ENCODE measurements at places on chromosomes 7 and 10.

GRCh38 chr7:189719-190118, 2.7 kb upstream of the FAM20C start:
- no peak for DNase-seq

DNA sequence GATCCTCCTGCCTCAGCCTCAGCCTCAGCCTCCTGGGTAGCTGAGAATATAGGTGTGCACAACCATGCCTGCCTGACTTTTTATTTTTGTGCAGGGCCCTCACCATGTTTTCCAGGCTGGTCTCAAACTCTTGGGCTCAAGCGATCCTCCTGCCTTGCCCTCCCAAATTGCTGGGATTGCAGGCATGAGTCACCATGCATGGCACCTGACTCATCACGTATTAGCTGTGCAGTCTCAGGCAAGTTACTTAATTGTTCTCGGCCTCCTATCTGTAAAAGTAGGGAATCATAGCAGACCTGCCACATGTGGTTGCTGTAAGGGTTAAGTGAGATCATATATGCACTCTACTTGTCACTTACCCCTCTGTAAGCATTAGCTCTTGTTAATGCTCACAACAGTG, 117.2 kb downstream of the ANLN start:
- no peak for DNase-seq

- DNase-seq: no peak
Observed at GRCh38 chr7:40298421-40298820, 163.6 kb downstream of the SUGCT start.

DNA sequence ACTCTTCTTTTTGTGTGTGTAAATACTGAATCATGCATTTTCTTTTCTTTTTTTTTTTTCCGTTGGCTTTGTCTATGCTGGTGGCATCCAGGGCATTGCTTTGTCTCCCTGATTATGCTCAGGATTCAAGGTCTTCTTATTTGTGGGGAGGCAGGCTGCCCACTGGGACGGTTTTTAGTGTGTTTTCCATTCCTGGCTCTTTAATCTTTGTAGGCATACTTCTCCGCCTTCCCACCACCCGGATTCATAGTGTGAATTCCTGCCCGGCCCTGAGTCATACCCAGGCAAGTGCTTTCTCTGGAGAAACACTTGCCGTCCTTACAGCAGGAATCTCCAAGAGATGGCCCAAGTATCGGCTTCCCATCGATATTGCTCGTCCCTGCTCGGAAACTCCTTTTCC, 5.2 kb downstream of the ZNF655 start:
- peak; percentile 35 for DNase-seq

- DNase-seq: no peak
Observed at GRCh38 chr7:97107192-97107800, 10.2 kb upstream of the SDHAF3 start.

- no peak for DNase-seq
Observed at GRCh38 chr7:57769958-57770357, 320.0 kb downstream of the ZNF716 start.

GRCh38 chr7:142594078-142594477, 155.2 kb upstream of the PRSS1 start:
- no peak for DNase-seq

GRCh38 chr7:137402536-137403352, 59.2 kb upstream of the PTN start:
- DNase-seq: no peak

GRCh38 chr10:97788552-97789442, 17.0 kb upstream of the SFRP5 start:
- no peak for DNase-seq

- DNase-seq: no peak
Observed at GRCh38 chr10:8073691-8074416, 19.4 kb downstream of the GATA3 start.

GRCh38 chr10:84543948-84544347, 215.6 kb downstream of the CCSER2 start:
- no peak for DNase-seq

DNA sequence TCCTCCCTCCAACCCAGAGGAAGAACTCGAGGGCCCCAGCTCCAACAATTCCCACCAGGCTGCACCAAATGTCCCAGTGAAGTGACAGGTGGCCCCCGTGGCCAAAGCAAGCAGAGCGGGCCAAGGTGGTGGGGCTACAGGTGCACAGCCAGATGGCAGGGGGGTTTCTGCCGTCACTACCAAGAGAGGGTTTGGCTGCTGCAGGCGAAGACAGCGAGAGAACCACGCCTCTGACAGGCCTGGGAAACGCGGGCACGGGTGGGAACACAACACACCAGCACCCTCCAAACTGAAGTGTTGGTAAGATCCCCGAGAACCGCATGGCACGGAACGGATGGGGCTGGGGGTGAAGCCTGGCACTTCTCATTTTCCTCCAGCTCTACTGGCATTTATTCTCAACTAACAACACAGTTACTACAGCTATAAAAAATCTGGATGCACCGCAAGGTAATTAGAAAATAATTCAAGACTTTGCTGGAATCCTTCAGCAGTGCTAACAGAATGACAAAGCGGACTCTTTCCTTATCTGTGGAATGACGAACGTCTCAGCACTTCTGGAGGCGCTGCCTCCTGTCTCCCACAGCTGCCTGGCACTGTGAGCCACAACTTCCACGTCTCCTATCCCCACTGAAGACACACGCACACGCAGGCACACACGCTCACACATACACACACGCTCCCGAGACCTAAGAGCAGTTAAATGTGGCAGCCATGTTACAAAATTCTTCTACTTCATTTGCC, 167.9 kb downstream of the TCERG1L start:
- no peak for DNase-seq

DNA sequence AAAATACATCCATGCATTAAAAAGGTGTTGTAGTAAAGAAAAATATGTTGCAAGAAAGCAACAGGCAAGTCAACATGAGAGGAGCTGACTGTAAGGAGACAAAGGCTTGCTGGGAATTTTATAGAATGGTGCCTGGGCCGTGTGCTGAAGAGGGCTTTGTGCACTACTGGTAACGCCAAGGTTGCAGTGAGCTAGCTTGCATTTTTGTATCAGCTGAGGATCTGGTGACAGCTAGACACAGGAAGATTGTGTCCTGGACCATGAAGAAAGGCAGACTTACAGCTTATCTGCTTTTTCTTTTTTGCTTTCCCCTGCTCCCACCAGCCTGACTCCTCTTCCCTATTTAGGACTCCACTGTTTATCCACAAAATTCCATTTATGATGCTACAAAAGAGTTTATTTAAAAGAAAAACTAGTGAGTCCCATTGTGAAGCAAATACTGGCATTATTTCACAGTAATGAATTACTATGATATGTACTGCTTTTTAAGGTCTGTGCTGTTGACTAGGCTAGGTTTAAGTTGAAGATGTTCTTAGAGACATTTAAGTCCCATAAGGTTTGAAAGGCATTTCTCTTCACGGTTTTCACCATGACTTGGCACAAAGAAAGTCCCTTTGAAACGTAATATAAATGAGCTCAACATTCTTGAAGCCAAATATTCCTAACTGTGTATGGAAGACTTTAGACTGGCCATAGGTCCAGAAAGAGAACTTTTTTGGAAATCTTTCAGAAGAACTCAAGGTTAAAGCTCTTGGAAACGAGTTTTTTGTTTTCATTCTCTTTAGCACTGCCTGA, 88.6 kb downstream of the SEC23IP start:
- DNase-seq: no peak

- no peak for DNase-seq
Observed at GRCh38 chr10:92323079-92323478, 32.1 kb downstream of the MARCHF5 start.

DNA sequence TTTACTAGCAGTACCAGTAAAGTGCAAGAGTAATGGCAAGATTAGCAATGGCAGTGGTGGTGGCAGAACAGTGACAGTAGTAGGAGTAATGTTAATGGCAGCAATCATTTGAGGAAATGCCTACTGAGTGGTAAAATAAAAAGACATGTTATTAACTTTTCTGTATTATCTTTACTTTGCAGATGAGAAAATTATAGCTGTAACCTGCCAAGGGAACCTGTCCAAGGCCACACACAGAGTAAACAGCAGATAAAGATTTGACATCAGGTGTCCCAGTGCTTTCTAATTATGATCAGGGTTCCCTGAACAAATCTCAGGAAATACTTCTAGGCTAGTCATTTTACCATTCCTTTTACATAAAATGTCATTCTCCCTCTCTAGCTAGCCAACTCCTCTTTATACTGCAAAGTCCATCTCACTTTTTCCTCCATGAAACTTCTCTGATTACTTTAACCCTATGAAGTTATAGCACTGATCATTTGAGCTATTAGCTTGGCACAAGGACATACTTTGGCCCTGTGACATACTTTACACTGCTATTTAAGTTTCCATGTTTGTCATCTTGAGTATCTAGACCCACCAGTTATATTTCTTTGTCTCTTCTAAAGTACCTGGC, 219.1 kb downstream of the TAX1BP1 start:
- no peak for DNase-seq

DNA sequence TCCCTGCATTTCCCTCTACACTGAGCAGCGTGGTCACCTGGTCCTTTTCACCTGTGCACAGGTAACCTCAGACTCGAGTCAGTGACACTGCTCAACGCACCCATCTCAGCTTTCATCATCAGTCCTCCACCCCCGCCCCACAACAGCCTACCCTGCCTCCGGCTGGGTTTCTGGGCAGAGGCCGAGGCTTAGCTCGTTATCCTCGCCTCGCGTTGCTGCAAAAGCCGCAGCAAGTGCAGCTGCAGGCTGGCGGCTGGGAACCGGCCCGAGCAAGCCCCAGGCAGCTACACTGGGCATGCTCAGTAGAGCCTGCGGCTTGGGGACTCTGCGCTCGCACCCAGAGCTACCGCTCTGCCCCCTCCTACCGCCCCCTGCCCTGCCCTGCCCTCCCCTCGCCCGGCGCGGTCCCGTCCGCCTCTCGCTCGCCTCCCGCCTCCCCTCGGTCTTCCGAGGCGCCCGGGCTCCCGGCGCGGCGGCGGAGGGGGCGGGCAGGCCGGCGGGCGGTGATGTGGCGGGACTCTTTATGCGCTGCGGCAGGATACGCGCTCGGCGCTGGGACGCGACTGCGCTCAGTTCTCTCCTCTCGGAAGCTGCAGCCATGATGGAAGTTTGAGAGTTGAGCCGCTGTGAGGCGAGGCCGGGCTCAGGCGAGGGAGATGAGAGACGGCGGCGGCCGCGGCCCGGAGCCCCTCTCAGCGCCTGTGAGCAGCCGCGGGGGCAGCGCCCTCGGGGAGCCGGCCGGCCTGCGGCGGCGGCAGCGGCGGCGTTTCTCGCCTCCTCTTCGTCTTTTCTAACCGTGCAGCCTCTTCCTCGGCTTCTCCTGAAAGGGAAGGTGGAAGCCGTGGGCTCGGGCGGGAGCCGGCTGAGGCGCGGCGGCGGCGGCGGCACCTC, at the start of the genes KLLN and PTEN:
TSS of gene KLLN (minus strand) at position 481 of the 891 bp plus-strand sequence. CDS start 1,046 bp downstream, outside the sequence.
TSS of gene PTEN (plus strand) at position 573 of the 891 bp plus-strand sequence. CDS start 845 bp downstream, outside the sequence.
- peak; percentile 93 for DNase-seq

DNA sequence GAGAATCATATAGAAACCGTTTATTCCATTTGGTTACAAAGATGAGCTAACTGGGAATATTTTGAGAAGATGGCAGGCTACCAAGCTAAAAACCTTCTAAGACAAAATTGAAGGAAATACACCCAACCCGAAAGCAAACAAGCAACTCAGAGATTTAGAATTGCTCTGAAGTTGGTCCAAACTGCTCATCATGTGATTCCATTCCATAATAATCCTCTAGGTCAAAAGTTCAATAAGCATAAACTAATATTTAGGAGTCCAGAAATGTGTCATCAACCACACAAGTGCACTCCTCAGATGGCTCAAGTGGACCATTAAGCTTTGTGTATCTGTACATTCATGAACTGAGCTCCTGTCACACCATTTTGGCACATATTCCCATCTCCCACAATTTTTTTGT, 28.7 kb downstream of the DGKI start:
- DNase-seq: peak; percentile 38

DNA sequence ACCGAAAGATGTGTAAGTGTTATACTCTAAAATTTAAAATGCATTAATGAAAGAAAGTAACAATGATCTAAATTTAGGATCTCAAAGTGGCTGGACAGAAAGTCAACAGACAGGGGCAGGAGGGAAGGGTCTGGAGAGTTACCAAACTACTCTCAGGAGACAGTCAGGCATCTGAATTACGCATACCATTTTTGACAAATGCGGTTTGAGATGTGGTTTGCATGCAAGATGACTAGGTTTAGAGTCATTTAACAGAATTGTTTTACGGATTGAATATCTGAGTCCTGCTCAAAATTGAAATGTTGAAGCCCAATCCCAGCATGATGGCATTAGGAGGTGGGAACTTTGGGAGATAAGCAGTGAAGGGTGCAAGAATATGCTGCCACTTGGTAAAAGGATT, 314.1 kb downstream of the WDR11 start:
- DNase-seq: no peak

GRCh38 chr7:69295977-69296376, 302.3 kb upstream of the AUTS2 start:
- DNase-seq: no peak

GRCh38 chr10:62527019-62527827, 153.1 kb downstream of the ZNF365 start:
- DNase-seq: no peak

DNA sequence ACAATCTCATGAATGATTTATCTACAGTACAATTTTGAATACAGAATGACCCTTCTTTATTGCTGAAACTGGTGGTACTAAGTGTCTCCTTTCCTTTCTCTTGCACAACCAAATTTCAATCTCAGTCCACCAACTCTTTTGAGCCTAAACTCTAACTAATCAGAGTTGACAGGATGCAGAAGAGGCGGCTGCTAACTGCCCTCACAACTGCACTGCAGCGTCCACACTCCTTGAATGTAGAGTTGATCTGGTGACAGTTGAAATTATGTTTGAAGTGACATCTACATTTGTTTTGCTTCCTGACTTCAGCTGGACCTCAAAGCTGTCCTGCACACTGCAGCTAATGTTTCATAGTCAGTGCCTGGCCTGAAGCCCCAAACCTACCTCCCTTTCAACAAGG, 139.6 kb downstream of the ZMYND11 start:
- DNase-seq: no peak

GRCh38 chr7:48048113-48048512, 12.8 kb downstream of the C7orf57 start:
- no peak for DNase-seq

- no peak for DNase-seq
Observed at GRCh38 chr7:204326-204725, 12.0 kb downstream of the FAM20C start.

DNA sequence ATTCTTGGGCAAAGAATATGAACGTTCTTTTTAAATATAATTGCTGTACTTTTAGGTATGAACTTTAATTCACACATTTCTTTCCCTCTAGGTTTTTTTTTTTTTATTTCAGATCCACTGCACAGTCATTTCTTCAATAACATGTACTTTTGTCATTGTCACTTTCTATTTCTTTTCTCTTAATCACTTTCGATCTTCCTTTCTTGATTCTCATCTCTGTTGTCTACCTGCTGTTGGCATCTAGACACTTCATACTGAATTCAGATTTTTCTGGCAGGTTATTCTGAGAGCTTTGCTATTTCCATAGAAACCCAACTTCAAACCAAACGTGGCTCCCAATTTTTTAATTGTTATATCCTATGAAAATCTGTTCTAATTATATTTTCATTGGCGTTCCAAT, 211.7 kb upstream of the KLF6 start:
- DNase-seq: no peak

- peak; percentile 93 for DNase-seq
Observed at GRCh38 chr10:73771722-73772280, 10.0 kb upstream of the CHCHD1 start.
